ENCODE measurements at places on chromosomes 5 and 9.

GRCh38 chr5:124748687-124749594 lies 2.5 kb upstream of the ZNF608 start:
- peak; percentile 62 for DNase-seq

GRCh38 chr9:15543047-15543813 lies 9.6 kb upstream of the CCDC171 start:
- DNase-seq: peak; percentile 44

DNA sequence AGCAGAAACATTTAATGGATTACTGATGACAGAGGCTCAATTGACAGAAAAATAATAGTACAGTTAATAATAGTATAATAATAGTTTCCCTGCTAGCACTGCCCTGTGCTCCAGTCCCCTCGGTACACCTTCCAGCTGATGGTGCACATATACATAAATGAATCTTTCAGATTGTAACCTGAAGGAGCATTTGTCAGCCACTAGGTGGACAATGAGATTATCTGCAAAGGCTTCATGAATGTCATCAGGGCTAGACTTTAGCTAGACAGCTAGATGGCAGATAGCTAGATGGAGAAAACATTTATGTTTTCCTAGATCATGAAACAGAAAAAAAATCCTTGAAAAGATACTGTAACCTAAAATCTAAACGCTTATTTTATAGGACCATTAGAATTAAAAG lies 304.4 kb upstream of the SMC2 start:
- DNase-seq: peak; percentile 22

- DNase-seq: peak; percentile 56
These were observed 81.8 kb upstream of the HRH2 start for GRCh38 chr5:175576096-175576495.

GRCh38 chr9:133125941-133126696 lies 5.1 kb upstream of the RALGDS start:
- DNase-seq: peak; percentile 46

DNA sequence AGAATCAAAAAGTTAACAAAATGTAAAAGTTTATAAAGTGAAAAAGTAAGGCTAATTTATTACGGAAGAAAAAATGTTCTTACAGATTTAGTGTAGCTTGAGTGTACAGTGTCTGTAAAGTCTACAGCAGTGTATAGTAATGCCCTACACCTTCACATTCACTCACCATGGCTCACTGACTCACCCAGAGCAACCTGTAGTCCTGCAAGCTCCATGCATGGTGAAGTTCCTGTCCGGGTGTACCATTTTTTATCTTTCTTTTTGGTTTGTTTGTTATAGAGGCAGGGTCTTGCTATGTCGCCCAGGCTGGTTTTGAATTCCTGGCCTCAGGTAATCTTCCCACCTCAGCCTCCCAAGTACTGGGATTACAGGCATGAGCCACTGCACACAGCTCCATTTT lies 93.6 kb downstream of the MED27 start:
- no peak for DNase-seq

GRCh38 chr9:74742191-74742790 lies 145.4 kb downstream of the TRPM6 start:
- DNase-seq: no peak

DNA sequence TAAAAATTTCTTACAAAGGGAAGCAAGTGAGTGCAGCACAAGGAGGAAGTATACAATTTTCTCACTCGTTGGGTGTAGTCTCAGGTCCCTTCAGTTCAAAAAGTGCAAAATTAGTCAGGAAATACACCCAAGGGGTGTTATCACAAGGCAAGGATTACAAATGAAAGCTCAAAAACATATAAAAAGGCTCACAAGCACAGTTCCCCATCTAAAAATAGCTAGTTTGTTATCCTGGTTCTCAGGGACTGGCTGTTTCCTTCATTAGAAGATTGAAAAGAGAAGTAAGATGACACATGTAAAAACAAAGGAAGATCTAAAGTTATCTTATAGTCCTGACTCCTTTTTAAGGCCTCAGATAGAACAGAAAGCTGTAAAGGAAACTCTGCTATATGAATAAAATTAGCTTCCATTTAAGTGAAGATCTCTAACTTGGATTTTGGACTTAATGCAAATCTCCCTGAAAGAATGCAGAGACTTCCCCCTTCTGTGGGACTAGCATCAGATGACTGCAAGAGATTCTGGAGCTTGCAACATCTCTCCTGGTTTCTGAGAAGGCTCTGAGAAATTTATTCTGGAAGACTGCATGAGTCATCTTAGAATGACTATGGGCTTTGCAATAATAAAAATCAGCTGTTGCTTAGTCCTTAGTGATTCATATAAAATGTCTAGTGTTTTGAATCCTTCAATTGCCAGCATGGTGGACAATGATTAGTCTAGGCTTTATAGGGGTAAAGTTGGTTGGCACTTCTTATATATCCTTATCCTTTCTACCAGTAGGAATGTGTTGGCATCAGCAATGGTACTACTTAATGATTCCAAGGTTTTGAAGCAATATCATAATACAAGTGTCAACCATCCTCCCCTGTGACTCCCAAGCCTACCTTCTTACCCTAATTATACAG lies 25.4 kb downstream of the DAB2 start:
- peak; percentile 85 for DNase-seq

DNA sequence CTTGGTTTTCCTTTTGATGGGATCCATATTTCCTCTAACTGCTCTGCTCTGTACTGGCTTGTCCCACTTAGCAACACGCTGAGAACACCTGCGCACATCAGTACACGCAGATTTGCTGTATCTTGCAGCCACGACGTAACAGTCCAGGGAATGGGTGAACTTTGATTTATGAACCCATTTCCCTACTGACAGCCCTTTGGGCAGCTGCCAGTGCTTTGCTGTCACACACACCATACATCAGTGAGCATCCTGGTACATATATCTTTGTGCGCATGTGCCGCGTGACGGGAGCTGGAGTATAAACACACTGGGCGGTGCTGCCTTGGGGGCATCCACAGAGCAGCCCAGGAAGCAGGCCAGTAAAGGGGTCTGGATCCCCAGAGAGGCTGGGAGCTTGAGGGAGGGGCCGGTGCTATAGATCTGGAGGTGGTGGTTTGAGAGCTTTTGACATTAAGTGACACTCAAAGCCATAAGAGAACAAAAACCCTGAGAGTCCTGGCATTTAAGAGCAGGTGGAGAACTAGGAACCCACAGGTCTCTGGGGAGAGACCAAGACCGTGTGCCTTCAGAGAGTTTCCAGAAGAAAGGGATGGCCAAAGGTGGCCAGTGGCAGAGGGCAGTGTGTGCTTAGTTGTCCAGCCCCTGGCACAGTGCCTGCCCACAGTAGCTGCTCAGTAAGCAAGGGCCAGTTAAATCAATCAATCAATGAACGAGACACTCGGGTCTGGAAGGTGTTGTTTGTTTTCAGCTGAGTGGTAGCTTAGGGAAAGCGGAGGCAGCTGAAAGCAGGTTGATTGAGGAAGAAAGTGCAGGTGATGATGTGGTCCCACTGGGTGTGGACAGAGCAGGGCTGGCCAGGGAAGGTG lies 53.7 kb downstream of the LMX1B start:
- no peak for DNase-seq

DNA sequence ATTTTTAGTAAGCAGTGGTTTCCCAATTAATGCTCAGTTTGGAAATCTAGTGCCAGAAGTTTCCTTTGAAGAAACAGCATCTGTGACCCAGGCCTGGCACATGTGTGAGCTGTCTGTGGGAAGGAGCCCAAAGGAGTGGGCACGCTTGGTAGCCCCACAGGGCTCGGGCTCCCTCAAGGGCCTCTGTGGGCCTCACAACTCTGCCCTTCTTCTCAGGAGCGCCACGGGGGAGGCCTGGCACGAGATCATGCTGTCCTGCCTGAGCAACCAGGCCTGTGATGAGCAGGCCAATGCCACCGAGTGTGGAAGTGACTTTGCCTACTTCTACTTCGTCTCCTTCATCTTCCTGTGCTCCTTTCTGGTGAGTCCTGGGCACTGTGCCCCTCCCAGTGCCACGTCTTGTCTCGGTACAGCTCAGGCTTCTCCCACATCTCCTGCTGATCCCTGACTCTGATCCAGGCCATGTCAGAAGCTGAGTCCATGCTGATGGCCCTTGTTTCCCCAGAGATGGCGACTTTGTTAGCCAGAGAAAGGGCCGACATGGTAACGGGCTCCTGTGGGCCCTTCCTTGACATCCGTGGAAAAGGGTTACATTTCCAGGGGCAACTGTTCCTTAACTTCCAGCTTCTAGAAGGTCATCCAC lies 200.4 kb downstream of the CACNA1B start:
- no peak for DNase-seq

DNA sequence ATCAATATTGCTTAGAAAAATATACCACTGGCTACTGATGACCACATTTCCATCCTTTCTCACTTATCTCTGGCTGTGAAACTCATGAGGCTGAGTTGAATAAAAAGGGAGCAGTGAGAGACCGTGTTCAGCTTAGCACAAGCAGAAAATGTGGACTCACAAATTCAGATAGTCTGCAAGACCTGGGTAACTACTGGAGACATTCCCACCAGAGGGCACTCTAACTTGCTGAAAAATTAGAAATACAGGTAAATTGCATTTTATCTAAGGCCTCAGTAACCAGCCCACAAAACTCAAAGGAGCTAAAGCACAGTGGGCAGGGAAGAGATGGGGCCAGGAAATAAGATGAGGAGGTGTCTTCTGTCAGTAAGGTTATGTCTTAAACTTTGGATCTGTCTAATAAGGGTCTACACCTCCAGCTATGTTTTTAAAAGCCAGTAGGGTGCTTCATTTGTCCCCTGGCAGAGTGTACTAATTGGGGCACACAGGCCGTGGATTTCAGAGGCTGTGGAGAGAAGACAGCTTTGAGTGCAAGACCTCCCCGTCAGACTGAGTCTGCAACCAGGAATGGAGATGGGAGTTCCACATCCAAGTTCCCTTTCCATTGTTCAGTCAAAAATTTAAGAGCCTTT lies 8.7 kb upstream of the NDUFB6 start:
- peak; percentile 60 for DNase-seq

DNA sequence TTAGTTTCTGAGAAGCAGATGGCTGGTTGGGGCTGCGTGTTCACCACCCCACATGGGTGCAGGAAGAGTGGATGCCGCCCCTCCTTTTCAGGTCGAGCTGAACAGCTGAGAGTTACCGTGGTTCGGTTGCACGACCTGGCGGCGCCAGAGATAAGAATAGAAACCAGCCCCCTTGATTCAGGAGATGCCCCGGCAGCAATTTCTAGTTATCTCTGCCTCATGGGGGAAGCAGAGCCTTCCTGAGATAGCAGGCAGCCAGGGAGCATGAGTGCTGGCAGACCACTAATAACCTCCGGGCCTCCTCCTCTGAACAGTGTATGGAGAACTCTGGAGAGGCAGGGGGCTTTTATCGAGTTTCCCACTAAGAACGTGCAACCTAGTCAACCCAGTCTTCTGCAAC lies 177.8 kb downstream of the NSG2 start:
- no peak for DNase-seq

DNA sequence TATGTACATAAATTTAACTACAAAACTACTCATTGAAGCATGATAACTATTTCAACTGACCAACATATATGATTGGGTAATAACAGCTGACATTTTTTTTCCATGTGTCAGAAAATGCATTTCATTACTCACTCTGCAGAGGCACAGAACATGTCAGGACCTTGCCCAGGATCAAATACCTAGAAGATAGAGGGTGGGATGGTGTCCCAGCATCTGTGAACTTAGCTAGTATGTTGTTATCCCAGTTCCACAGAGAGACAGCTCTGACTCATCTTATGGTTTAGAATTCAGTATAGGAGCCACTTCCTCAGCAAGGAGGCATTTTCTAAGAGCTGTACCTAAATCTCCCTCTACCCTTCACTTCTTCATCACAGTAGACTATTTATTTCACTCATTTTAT lies 1198.6 kb upstream of the ACO1 start:
- no peak for DNase-seq

DNA sequence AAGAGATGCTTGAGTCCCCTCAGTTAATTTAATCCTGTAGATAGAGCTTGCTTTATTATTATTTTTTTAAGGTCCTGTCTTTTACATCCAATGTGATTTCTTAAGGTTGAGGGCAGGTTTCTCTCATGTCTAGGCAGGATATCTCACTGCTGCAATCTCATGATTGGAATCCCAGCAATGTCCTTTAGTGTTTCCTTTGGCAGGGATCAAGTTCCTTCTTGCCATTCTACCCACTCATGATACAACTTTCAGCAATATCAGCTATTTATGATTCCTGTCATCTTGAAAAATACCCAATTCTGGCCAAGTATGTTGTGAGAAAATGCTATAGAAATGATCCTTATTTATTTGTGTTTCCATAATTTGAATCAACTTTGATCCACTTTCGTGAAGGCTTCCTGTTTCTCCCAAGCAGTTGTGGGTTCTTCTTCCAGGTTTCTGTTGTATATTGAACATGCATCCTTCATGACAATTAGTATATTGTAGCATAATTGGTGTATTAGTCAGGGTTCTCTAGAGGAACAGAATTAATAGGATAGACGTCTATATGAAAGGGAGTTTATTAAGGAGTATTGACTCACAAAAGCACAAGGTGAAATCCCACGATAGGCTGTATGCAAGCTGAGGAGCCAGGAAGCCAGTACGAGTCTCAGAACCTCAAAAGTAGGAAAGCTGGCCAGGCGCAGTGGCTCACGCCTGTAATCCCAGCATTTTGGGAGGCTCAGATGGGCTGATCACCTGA lies 18.4 kb upstream of the VPS13A start:
- DNase-seq: no peak

DNA sequence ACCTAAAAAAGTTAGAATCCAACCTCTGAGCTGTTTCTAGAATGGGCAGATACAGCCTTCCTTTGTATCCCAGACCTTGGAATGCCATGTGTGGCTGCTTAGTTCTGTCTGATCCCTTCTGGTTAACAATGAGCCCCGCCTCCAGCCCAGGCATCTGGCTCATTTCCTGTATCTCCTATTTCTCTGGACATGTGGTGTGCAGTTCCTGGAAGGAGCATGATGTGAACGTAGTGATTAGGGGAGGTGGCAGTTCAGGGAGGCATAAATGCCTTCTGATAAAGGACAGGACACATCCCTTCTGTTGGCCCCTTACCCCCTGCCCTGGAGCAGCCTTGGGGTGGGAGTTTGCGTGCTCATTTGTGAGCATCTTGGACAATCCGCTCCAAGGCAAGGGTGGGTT lies 243.0 kb downstream of the ZSWIM6 start:
- no peak for DNase-seq

DNA sequence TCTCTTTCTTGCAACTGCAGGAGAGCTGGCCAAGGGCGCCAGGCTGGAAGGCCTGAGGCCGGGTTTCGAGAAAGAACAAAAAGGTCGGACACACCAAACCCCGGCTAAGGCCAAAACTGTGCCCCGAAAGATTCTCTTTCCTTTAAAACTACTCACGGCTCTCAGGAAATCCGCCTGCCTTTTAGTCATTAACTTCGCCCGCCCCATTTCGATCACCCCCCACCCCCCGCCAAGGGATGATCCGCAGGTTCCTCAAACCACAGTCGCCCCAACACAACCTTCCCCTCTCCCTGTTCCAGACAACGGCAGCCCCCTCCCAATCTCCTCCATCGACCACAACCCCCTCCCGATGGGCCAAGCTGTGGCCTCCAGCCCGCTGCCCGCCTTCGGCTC lies 536 bp downstream of the FEM1C start:
- DNase-seq: peak; percentile 83

- DNase-seq: no peak
These were observed 138.4 kb downstream of the ASTN2 start for GRCh38 chr9:117276444-117276843.
